ENCODE measurements at places on chromosomes 7 and 10.

- no peak for DNase-seq
Measured at GRCh38 chr7:84017651-84018050, 176.9 kb downstream of the SEMA3A start.

DNA sequence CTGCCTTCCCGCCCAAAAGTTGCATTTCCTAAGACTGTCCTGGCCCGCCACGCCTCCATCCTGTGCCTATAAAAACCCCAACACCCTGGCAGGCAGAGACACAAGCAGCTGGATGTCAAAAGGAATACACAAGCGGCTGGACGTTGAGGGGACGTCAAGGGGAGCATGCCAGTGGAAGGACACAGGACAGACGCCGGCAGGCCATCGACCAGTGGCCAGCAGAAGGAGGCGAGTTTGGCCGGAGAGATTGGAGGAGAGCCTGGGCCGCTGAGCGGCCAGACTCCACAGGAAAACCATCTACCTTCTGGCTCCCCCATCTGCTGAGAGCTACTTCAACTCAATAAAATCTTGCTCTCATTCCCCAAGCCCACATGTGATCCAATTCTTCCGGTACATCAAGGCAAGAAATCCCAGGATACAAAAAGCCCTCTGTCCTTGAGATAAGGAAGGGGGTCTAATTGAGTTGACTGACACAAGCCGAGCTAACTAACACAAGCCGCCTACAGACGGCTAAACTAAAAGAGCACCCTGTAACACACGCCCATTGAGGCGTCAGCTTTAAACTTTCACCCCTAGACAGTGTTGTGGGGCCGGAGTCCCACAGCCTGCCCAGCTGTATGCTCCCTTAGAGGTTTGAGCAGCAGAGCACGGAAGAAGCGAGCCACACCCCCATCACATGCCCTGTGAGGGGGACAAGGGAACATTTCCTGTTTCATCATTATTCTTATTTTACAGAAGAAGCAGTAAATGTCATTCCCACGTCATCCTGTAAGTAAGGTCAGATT lies 150.3 kb upstream of the PHYHIPL start:
- DNase-seq, result no peak

DNA sequence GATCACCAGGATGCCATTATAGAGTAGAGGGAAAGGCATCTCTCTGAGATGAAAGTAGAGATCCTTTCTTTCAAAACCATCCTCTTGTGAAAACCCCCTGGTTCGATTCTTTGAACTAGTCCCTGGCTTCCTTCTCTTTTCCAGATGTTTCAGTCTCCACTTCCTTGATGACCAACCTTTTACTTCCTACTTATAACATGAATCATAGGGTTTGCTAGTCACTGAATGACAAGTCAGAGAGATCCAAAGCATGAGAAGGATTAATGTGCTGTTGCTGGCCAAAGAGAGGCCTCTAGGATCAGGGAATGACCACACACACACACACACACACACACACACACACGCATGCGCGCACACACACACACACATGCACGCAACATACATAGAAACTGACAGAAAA lies 161.1 kb upstream of the FRMD4A start:
- DNase-seq, result no peak

DNA sequence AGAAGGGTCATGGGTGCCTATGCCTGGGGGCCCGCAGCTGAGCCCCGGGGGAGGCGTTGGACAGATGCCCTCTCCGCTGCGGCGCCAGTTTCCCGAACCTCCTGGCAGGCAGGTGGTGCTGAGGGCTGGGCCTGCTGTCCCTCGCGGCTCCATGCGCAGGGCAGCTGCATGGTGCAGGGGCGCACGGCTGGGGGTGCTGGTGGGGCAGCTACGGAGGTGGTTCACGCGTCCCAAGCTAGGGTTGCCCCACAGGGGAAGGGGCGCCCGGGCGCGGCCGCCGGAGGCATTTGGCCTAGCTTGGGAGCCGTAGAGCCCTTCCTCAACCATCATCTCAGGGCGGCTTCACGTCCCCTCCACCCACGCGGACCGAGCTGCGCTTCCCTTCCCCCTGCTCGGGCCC lies 146.0 kb downstream of the CCDC201 start:
- no peak for DNase-seq
